Stimulated activated naive CD4-positive, alpha-beta T cell treated with Interleukin-2 at 50 U/mL for 16 hours (primary cell): ENCODE measurements at places on chromosomes 13 and 19.
A peak's percentile ranks its signal among the peaks of the same experiment; 100 is the strongest.

DNA sequence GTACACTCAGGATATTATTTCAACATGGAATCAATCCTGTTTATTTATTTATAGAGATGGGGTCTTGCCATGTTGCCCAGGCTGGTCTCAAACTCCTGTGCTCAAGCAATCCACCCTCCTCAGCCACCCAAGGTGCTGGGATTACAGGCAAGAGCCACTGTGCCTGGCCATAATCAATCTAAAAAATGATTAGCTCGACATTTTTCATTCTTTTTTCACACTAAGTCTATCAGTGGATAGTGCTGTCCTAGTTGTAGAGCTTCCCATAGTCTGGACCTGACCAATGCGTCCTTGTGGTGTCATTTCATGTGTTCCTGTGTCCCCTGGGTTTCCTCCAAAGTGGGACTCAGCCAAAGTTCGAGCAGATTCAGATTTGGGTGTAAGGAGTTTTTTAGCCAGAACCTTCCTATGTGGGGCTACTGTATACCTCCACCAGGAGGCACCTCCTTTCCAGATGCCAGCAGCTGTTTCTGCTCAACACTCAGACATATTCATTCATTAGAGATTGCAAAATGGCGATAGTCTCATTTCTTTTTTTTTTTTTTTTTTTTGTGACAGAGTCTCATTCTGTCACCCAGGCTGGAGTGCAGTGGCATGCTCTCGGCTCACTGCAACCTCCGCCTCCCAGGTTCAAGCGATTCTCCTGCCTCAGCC is 61.1 kb downstream of the MAP4K1 start:
- no peak for DNase-seq

- no peak for DNase-seq
Observed at GRCh38 chr19:31629579-31630363, 280.5 kb upstream of the TSHZ3 start.

- DNase-seq, result no peak
Observed at GRCh38 chr19:5186293-5187050, 154.1 kb downstream of the PTPRS start.

DNA sequence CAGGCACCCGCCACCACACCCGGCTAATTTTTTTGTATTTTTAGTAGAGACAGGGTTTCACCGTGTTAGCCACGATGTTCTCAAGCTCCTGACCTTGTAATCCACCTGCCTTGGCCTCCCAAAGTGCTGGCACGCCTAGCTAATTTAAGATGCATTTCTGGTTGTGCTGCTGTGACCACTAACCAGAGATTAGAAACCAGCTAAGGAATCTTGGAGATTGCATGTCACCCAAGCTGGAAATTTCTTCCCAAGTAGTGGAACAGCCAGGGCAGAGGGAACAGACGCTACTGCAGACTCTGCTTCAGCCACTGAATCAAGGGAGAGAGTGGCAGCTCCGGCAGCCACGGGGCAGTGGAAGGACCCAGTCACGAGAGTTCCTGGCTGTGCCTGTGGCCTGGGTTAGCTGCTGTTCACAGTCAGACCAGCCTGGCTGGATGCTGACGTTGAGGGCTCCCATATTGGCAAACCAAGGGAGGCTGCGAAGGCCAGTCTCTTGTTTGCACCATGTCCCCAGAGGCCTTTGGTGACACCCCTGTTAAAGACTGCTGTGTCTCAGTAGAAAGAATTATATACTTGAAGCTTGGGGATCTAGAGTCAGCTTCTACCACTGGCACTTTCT is 7.9 kb downstream of the TPM4 start:
- no peak for DNase-seq

DNA sequence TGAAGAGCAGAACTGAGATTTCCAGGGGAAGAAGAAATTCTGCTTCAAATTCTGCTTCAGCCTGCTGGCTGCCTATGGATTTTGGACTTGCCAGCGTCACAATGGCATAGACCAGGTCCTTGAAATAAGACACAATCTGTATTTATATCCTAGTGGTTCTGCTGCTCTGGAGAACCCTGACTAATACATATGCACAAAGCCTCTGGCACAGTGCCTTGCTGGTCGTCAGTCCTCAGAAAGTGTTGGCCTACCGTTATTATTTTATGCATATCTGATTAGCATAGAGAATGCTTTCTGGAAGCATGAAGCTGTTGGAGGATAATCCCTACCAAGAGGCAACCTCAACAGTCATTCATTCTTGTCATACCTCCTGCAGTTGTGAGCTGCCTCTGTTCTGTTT is 213.7 kb downstream of the B3GLCT start:
- DNase-seq, result no peak

DNA sequence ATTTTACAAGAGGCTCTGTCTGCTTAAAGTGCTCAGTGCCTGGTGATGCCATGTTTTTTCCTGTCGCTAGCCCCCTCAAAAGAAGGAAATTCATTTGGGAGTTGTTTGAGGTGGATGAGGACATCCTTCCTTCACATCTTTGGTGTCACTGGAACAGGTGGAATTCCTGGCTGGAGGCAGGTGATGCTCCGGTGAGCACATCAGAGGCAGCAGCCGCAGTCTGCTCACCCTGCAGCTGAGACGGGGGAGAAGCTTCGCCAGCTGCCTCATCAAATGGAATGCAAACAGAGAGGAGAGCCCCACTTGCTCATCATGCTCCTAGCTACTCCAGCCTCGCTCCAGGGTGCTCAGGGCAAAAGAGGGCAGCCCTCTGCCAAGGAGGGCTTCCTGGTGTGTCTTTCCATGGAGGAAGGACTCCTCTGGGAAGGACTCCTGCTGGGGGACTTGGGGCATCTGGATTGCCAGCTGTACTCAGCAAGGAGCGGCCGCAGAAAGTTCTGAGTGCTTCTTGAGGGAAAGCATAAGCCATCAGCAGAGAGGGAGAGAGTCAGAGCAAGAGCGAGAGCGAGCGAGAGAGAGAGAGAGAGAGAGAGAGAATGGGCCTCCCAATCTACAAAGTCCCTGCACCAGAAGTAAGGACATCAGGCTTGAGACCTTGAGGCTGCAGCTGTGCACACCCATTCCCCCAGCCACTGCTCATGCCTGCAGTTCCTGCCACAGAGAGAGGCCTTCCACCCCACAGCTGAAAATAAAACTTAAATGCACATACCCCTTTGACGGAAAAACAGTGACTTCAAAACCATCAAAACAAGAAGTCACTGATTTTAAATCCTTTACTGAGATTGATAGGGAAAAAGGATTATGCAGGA is 74.3 kb upstream of the UBL3 start:
- DNase-seq, result no peak

DNA sequence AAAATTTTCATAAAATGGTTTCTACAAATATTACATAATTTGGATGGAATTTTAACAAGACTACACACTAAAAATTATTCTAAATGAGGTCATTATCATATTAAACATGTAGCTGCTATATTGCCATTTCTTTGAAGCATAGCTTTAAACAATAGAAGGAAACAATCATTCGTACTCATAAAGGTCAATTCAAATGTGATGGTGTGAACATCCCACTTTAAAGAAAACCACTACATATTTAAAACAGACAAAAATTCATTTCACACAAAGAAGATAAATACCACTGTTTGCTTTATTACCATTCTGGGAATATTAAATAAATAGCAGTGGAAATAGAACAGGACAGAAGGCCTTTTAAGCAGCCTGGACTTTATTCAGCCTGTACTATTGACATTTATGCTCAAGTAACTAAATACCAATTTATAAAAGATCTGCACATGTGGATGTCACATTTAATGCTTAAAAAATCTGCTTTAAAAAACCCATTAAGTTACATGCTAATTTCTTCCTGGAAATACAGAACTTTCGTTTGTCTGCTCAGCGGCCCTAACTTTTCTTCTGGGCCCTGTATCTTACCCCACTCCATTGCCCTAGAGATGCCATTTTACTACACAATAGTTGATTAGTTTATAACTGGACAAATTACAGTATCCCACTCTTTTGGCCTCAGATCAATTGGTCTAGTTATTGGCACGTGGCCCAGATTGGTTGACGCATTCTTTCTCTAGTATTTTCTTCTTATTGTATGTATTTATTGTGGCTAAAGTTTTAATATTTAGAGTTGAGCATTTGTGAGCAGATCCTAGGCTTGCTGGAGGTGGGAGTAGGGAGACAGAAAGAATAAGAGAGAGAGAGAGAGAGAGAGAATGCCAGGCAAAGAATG is 215.1 kb upstream of the SPRY2 start:
- no peak for DNase-seq

DNA sequence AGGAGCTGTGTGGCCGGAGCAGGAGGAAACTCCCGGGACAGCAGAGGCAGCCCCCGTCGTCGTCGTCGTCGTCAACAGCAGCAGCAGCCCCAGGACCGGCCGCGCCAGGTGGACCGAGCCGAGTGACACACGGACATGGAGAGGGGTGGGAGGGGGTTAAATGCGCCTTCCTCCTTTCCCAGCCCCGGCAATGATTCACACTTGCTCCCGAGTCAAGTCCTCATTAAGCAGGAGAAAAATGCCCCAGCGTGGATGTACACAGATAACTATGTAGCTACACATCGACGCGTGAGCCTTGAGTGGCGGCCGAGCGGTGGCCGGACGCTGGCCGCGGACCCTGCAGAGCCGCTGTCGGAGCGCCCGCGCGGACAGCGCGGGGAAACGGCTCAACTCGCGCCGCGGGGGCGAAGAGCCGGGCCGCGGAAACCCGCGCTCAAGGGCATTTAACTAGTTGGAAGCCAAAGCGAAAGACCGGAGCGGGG is 645 bp downstream of the UBL3 start:
- DNase-seq, result no peak

DNA sequence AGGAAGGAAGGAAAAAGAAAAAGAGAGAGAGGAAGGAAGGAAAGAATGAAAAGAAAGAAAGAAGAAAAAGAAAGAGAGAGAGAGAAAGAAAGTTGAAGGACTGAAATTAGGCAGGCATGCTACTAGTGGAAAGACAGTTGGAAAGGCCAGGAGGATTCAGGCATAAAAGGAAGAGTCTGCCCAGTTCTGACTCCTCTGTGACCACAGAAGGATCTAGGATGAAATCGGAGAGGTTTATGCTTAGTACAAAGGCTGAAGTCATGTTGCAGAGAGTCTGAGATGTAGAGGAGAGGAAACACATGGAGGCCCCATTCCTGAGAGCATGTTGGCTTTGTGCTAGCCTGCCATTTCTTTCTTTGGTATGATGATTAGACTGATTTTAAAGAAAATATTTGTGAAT is 246.5 kb upstream of the ARGLU1 start:
- no peak for DNase-seq

- no peak for DNase-seq
Observed at GRCh38 chr13:19890030-19890429, 26.6 kb upstream of the ZMYM5 start.

DNA sequence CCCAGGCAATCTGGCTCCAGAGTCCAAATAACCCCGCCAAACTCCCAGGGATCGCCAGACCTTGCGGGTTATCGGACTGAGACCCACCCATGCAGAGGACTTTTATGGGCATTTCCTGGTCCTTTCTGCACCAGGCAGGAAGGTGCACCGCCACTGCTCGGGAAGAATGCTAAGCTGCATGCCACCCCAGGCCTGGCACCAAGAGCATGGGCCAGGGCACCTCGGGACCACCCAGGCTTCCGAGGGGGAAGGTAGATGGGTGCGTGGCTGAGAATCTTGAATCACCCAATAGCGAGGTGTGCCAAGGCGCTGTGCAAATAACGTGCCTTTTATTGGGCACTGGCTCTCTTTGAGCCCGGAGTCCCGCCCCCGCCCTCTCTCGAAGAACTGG is 422 bp upstream of the ZNF575 start:
- DNase-seq, result peak; percentile 64
